ENCODE measurements at places on chromosomes 1 and 21. TPM values are rescaled to one million over a fixed set of nuclear protein-coding genes. Genes with fewer than 3 reads are reported as not detected.

Gene MTR
- 40.5 TPM for total RNA-seq

Gene FCRL4
- total RNA-seq, result not detected

Gene GPR3
- total RNA-seq, result 0.19 TPM

Gene SPATC1L
- total RNA-seq, result 3.1 TPM

Gene SH2D1B
- total RNA-seq, result not detected

Gene PLEKHA6
- total RNA-seq, result 4.3 TPM

Gene GJA8
- not detected for total RNA-seq

Gene PLCH2
- 0.06 TPM for total RNA-seq

Gene SERINC2
- 1.6 TPM for total RNA-seq

Gene ATP1A4
- total RNA-seq, result not detected

Gene RGSL1
- total RNA-seq, result not detected

Gene AKNAD1
- total RNA-seq, result 0.13 TPM

Gene CHD1L
- total RNA-seq, result 37.1 TPM

Gene SPRR2D
- not detected for total RNA-seq

Gene MAP3K6
- total RNA-seq, result 7.4 TPM

Gene SH2D2A
- total RNA-seq, result not detected

Gene BMP8A
- total RNA-seq, result 0.19 TPM

Gene CR1
- not detected for total RNA-seq

Gene CHRNB2
- not detected for total RNA-seq

Gene MX1
- total RNA-seq, result 41.3 TPM

Gene REN
- under 0.01 TPM for total RNA-seq

Gene CLEC20A
- not detected for total RNA-seq

Gene HPDL
- 1.5 TPM for total RNA-seq

Gene DIRAS3
- total RNA-seq, result 3.2 TPM

Gene CFHR2
- total RNA-seq, result not detected

Gene KANK4
- not detected for total RNA-seq

Gene CD5L
- not detected for total RNA-seq

Gene RUNX3
- total RNA-seq, result not detected

Gene GNAT2
- 0.49 TPM for total RNA-seq

Gene AIM2
- not detected for total RNA-seq

Gene HCN3
- 1.0 TPM for total RNA-seq

Gene ESRRG
- total RNA-seq, result not detected

Gene HSD3B2
- total RNA-seq, result not detected

Gene SLC26A9
- 0.06 TPM for total RNA-seq

Gene NECTIN4
- total RNA-seq, result 0.31 TPM

Data from bladder microvascular endothelial cell (primary cell).